ENCODE measurements at places on chromosomes 11 and 22.
A peak's percentile ranks its signal among the peaks of the same experiment; 100 is the strongest.

DNA sequence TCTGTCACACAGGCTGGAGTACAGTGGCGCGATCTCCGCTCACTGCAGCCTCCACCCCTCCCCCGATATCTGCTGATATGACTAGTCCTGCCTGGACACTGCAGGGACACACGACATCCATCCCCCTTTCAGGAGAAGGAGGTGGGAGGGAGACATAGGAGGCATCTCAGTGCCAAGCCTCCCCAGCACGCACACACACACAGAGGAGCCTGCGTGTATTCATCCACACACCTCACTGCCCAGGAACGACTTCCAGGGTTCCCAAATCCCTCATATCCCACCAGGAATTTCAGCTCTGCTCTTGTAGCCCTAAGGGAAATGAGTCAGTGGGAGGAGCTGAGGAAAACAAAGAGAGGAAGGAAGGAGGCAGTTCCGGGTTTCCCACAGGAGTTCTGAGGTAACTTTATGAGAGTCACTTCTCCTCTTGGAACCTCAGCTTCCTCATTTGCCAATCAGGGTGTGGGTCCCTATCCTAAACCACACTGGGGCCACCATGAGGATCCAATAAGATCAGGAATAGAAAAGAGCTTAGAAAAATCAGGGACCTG lies 37.2 kb upstream of the ACER3 start:
- DNase-seq: no peak

- DNase-seq: no peak
Measured at GRCh38 chr11:44112091-44112821, 16.8 kb downstream of the EXT2 start.

GRCh38 chr22:36913427-36914389 lies at the start of gene CSF2RB:
TSS of gene CSF2RB (plus strand) at chr22:36913628. CDS start at chr22:36922208, 8,580 bp downstream.
- DNase-seq: no peak

DNA sequence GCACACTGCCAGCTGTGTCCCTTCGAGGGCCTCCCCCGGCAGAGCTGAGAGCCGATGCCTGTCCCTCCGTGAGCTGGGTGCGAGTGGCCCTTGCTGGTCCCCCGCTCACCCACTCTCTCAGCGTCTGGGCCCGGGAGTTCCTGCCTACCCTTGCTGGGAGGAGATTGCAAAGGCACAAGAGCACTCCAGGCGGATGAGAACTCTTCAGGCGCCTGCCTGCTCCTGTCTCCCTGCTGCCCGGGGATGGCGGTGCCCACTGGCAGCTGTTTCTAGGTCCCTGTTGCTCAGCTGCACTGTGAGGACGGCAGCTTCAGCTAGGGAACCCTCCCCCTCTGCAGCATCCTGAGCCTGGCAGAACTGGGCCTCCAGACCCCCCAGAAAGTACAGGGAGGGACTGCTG lies 61.1 kb downstream of the FLRT1 start:
- no peak for DNase-seq

GRCh38 chr11:121671283-121672168 lies 218.8 kb upstream of the SORL1-AS1 start:
- DNase-seq: no peak

DNA sequence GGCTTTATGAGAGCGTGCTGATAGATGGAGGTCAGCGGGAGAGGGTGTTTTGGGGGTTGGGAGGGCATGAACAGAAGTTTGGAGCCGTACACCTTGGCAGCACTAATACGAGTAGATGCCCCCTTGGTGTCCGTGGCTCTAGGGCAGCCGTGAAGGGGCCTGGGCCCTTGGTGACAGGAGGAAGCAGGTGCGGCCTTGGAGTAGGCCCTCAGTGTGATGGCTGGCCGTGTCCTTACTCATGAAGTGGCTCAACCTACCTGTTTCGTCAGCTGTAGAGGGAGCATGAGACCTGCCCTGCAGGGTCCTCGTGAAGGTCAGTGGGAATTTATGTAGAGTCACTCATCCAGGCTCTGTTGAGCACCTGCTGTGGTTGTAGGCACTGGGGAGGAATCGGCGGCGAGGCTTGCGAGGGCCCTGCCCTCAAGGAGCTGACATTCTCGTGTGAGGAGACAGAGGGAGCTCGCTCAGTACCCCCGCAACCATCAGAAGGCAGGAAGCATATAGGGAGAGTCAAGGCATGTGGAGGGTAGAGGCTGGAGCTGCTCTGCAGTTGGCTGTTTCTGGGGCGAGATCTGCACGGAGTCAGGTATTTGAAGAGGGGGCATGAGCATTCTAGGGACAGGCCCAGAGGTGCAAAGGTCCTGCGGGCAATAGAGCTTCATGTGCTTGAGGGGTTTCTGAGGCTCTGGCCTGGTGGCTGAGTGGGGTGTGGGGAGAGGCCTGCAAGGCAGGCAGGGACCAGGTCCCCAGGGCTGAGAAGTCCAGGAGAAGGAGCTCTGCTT lies 39.6 kb downstream of the TBC1D22A start:
- no peak for DNase-seq

- DNase-seq: no peak
Measured at GRCh38 chr22:33882991-33883390, 37.3 kb downstream of the LARGE1 start.

- no peak for DNase-seq
Measured at GRCh38 chr11:280706-281485, 2.7 kb downstream of the NLRP6 start.

DNA sequence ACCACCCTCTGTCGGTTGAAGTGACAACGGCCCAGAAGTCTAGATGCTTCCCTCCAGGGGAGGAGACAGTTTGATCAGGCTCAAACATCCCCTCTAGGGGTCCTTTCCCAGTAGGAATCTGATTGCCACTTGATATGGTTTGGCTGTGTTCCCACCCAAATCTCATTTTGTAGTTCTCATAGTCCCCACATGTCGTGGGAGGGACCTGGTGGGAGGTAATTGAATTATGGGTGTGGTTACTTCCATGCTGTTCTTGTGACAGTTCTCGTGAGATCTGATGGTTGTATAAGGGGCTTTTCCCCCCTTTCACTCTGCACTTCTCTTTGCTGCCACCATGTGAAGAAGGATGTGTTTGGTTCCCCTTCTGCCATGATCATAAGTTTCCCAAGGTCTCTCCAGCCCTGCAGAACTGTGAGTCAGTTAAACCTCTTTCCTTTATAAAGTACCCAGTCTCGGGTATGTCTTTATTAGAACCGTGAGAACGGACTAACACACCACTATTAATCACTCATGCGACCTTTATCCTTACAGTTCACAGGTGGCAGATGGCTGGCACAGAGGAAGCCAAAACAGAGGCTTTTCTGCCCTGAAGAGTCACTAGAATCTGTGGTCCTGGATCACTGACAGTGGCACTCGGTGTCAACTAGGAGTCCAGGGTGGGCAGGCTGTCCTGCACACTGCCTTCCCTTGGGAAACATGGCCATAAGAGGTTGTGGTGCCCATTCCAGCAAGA lies 21.6 kb downstream of the ASPHD2 start:
- DNase-seq: no peak

GRCh38 chr11:122717264-122717867 lies 61.8 kb downstream of the UBASH3B start:
- DNase-seq: no peak

- DNase-seq: no peak
Measured at GRCh38 chr11:19701421-19701820, 11.2 kb upstream of the NAV2 start.

DNA sequence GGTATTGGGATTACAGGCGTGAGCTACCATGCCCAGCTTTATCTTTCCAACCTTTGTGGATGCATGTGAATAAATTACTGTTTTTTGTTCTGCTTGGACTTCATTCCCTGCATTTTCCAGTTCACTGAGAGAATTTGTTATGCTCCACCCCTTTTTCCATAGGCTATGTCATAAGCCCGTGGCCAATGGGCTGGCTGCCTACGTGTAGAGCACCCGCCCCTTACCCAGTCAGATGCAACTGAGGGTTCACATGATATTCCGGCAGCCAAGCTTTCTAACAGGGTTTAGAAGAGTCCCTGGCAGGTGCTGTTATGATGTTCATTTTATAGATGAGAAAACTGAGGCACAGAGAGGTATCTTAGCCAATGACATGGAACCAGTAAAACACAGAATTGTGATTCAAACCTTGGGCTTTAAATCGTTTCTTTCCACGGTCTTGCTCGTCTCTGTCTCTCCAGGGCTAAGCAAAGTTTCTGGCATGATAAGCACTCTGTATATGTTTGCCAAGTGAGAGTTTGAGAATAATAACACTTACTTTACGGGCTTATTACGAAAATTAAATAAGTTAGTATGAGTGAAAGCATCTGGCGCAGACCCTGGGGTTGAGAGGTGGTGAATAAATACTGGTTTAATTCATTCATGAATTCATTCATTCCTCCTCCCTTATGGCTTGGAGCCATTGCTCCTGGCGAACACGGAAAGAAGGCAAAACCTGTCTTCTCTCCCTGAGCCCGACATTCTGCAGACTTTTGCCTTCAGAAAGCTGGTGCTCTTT lies 42.4 kb upstream of the RASD2 start:
- DNase-seq: no peak

DNA sequence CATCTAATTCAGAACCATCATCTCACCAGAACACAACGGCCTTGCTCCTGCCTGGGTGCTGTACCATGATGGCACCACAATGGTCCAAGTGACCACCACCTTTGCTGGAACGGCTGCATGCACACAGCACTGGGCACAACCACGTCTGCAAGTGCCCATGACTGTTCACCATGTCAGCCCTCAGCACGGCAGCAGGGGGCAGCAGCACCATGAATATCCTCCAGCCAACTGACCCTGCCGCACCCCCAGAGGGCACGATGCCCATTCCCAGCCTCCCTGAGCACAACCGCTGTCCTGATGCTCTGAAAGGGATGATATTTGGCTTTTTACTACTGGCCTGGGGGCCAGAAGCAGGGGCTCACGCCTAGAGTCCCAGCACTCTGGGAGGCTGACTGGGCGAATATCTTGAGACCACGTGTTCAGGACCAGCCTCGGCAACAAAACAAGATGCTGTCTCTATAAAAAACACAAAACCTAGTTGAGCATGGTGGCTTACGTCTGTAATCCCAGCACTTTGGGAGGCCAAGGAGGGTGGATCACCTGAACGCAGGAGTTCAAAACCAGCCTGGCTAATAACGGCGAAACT lies 25.7 kb downstream of the DRD4 start:
- DNase-seq: peak; percentile 79

GRCh38 chr11:1896468-1896867 lies 4.8 kb upstream of the PRR33 start:
- no peak for DNase-seq

DNA sequence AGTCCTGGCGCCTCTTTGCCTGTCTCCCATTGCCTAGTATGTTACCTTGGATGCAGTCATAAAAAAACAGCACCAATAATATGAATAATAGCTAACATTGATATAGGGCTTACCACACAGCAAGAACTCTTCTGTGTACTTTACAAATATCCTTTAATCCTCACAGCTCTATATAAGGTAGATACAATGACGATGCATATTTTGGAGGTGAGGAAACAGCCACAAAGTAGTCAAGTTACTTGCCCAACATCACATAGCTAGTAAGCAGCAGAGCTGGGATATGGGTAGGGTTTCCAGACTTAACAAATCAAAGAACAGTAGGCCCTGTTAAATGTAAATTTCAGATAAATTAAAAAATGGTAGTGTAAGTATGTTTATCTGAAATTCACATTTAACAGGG lies 128.8 kb downstream of the ST3GAL4 start:
- DNase-seq: no peak

DNA sequence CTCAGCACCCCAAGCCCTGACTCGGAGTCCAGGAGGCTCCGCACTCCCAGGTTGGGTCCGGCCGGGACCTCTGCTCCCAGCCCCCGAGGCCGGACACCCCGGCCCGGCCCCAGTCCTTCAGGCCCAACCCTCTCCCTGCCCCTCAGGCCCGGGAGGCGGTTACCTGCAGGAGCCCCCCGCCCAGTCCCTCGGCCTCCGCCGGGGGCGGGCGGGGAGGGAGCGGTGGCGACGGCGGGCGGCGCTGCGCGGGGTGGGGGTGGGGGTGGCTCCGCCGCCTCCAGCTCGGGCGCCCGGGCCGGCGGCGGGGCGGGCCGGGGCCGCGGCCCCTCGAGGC lies 310 bp downstream of the TCF20 start:
- DNase-seq: peak; percentile 60

GRCh38 chr11:13777341-13777985 lies 109.0 kb downstream of the FAR1 start:
- DNase-seq: peak; percentile 46

- DNase-seq: no peak
Measured at GRCh38 chr11:4466871-4467442, 15.5 kb upstream of the OR52K1 start.

GRCh38 chr11:12936200-12936599 lies 72.9 kb upstream of the RASSF10 start:
- DNase-seq: no peak

- peak; percentile 13 for DNase-seq
Measured at GRCh38 chr11:34640050-34640923, 19.4 kb downstream of the EHF start.

DNA sequence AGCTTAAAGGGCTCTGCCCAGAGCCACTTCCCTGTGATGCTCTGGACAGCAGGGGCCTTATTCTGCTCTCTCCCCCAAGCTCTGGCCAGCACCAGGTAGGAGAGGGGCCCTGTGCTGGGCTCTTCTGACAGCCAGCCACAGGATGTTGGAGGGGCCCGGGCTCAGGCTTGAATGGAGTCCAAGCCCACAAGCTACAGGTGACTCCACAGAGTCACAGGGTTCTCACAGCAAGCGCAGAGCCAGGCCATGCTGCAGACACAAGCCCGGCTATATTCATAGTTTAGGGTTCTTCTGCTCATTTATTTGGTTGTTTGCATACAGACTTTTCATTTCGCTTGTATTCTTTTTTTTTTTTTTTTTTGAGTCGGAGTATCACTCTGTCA lies 1392.8 kb downstream of the BRD1 start:
- DNase-seq: no peak

- no peak for DNase-seq
Measured at GRCh38 chr22:46446799-46447198, 90.6 kb downstream of the CELSR1 start.

GRCh38 chr22:46244771-46245170 lies 5.3 kb downstream of the CDPF1 start:
- no peak for DNase-seq
